CD4-positive, alpha-beta T cell treated with Interleukin-2 at 100 ng/mL for 4 hours (primary cell): ENCODE measurements at places on chromosomes 4 and X.

- DNase-seq = no peak
These were observed 87.8 kb upstream of the BMP2K start for GRCh38 chr4:78688366-78688765.

GRCh38 chrX:16658284-16658683, 8.3 kb downstream of the S100G start:
- no peak for DNase-seq

- no peak for DNase-seq
These were observed 9.3 kb upstream of the RGS12 start for GRCh38 chr4:3283483-3283882.

DNA sequence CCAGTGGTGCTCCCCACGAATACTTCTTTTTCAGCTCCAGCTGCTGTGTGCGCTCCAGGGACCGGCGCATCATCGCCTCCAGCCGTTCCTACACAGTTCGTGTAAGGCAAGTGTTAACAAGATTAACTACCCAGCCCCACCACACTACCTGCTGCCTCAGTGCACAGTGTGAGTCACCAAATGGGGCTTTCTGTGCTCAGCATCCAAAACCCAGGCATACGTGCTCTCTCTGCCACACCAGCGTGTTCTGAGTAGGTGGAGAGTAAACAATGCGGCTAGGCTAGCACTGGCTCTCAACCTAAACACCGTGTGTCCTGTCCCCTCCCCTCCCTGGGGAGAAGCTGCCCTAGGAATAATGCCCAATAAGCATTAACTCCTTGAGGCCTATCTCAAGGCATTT, 60.0 kb downstream of the MAP7D2 start:
- DNase-seq = no peak

- DNase-seq = no peak
These were observed 165.3 kb downstream of the GLRA2 start for GRCh38 chrX:14694611-14695010.

DNA sequence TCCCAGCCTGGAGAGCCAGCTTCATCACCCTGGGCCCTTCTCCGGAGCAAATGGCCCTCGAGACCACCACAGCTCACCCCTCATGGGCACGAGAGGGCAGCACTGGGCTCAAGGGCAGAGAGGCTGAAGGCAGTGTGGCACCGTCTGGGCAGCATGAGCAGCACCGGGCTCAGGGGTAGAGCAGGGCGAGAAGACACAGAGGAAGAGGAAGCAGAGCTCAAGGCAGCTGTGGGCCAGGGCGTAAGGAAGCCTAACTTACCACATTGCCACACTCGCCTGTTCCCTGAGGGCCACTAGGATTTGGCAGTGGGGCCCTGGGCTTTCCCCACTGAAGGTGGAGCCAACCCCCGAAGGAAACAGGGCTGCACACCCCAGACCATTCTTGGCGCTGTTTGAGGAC, 15.5 kb downstream of the ZNF185 start:
- DNase-seq = no peak

- DNase-seq = no peak
These were observed 22.6 kb downstream of the WDR1 start for GRCh38 chr4:10093801-10094552.

GRCh38 chrX:131830400-131831184, 192.5 kb upstream of the STK26 start:
- DNase-seq = peak; percentile 60

- no peak for DNase-seq
These were observed 44.5 kb downstream of the NEK1 start for GRCh38 chr4:169567916-169568315.

DNA sequence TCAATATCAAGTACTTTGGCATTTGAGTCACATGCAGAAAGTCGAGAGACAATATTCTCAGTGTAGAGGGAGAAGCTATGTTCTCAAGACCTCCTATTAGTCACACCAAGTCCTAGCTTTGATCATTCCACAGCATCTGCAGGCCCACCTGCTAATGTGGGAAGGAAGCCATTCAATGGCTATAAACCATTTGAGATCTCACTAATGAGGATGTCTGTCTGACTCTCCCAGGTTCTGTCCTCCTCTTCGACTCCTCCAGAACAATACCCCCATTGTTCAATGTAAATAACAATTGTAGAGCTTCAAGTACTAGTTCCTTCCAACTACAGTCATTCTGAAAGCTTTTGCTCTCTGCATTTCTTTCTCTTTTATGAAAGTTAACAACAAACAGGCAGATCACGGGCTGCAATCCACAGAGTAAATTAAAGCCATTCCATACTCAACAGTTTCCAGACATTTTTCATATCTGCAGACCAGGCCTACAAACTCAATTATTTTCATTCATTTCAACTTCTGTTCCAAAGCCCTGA, 140.2 kb upstream of the EDNRA start:
- no peak for DNase-seq

- DNase-seq = no peak
These were observed 38.6 kb downstream of the MAGEB17 start for GRCh38 chrX:16205840-16206239.

- DNase-seq = no peak
These were observed 37.5 kb upstream of the RASGEF1B start for GRCh38 chr4:81509191-81509590.

DNA sequence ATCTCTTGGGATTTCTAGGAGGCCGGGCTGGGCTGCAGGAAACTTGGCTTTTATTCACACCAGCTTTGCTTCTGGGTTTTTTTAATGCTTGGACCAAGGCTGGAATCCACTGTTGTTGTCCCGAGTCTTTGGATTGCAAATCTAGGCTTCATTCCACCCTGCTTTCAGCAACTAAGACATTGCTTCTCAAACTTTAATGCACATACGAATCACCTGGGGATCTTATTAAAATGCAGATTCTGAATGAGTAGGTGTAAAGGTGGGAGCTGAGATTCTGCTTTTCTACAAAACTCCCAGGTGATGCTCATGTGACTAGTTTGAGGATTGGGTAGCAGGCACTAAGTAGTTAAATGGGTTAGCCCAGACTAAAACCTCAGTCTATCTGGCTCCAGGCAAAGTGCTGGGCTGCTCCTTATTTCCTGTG, 39.2 kb upstream of the GPC4 start:
- DNase-seq = no peak

GRCh38 chr4:33045334-33045733, 2325.2 kb downstream of the PCDH7 start:
- DNase-seq = no peak

- DNase-seq = no peak
These were observed 151.5 kb downstream of the AFAP1 start for GRCh38 chr4:7788193-7788592.

DNA sequence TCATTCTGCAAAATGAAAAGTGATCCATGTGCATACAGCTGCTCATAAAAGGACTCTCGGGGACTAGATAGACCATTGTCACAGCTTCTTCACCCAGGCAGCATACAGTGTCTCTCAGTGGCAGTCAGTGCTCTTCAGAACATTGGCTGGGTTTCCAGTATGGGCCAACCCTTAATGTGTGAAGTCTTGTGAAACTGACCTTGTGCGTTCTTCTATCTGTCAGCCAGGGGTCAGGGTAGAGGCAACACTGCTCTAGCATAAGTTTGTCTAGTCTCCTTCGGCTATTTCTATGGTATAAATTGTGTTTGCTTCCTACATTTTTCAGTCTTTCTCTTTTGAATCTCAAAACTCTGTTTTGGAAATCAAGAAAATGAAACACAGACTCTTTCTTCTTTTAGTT, 37.0 kb upstream of the SMIM31 start:
- DNase-seq = no peak

GRCh38 chr4:47639531-47639930, 154.5 kb downstream of the ATP10D start:
- no peak for DNase-seq

- peak; percentile 14 for DNase-seq
These were observed 50.1 kb downstream of the RASGEF1B start for GRCh38 chr4:81421346-81422218.

DNA sequence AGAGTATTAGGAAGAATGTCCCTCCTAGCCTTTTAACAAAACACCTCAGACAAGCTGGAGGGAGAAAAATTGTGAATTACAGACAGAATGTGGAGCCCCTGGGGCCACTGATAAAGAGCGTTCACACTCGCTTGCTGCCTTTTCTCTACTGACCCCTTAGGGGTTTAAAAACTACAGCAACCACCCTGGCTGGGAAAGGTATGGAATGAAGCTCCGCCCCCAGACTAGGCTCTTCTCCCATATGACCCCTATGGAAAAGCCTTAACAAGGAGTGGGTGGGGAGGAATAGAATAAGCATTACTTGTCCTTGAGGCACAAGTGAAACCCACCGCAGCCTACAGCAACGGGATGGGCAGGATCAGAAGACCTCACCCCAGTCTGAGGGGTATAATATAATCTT, 26.3 kb downstream of the ANKRD50 start:
- DNase-seq = no peak

DNA sequence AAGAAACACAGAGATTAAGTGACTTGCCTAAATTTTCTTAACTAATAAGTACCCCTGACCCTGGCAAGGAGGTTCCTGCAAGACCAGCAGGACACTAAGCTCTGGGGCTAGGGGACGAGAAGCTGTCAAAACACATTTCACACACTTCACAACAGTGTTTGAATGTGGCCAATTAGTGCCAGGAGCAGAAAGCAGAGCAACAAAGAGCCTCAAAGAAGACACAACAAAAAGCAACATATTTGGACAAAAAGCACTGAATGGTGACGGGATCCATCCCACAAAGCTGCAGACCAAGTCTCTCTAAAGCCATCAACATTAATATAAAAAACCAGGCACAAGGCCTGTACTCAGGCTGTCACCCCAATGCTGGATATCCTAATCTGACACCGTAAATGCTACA, 361.9 kb upstream of the RASGEF1B start:
- DNase-seq = no peak

DNA sequence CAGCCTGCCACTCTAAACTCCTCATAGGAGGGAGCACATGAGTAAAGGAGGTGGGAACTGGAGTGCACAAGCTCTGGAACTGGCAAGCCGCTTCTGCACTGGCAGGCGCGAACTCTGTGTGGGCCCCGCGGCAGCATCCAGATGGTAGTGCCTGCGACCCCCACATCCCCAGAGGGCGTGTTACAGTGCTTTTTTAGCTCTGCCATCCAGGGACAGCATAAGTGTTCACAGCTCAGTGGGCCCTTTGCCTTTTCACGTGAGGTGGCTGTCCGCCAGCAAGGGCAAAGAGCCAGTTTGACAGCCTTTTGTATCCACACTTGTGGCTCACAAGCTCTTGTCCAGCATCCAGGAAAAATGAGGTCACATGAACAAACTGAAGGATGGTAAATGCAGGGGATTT, 581.6 kb upstream of the DIAPH2 start:
- no peak for DNase-seq

DNA sequence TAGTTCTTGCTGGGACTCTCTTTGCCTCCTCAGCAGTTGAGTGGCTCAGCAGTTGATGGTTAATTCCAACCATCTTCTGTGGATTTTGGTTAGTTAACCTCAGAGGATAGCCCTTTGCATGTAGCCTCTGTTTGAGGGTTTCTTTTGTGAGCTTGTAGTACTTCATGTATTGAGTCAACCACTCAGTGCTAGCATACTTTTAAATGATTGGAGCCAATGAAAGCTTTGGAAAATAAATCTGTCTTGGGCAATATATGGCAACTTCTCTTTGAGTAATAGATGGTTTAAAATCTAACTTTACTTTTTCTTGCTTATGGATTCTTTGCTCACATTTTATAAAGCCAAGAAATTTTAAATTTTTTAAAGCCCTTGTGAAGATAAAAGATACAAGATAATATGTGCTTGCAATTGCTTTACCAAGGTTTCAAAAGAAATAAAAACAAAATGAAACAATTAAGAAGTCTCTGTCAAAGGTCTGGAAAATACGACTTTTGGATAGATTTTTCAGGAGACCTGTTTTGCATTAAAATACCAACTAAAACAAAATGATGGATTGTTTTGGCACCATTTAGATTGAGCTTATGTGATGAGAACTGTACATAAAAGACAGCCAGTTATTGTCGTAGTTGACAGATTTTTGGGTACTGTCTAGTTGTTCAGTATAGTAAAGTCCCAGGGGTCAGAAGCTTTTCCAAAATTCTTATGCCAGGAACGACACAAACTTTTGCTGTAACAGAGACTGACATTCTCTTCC, 181.9 kb downstream of the SPRY1 start:
- no peak for DNase-seq

DNA sequence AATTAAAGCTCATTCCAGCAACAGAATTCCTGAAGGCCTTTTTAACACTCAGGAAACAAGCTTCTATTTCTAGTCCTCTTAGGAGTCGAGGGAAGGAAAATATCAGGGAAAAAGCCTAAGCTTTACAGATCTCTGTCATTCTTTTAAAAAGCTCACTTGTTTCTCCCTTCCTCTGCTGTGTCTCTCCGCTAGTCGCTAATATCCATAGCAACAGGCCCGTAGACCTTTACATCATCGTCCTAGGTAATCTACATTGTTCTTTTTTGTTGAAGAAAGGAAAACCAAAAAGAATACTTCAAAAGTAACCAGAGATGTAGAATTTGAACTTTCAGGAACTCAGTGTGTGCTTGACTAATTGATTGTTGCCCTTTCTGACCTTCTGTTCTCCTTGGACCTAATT, 45.9 kb upstream of the MTMR1 start:
- no peak for DNase-seq

DNA sequence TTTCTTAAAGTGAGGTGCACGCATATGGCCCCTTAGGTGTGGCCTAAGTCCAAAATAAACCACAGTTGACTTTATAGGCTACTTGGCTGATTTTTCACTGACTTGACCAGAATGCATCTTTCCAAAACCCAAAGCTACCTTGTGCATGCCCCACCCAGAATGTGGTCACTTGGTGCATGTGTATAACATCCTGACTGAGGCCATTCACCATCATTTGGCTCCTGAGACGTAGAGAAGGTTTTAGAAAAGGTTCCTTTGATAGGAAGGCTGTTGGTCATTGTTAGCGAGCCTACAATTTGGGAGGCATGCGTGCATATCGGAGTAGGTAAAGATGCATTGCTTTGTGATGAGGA, 84.6 kb downstream of the PLAC1 start:
- no peak for DNase-seq

DNA sequence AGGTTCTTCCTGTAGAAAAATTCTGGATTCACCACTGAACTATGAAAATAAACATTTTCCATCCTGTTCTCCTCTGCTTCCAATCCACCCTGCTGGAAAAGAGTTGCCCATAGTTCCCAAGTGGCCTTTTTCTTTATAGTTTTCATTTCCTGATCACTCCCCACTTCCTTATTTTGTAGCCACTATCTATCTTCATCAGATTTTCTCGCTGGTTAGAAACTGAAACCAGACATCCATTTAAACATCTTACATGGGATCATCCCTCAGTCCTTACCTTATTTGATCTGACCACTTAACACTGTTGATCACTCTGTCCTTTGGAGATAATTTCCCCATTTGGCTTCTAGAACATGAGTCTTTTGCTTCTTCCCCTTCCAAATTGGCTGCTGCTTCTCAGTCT, 42.2 kb upstream of the SCOC start:
- no peak for DNase-seq

- DNase-seq = no peak
These were observed 30.9 kb downstream of the PTCHD1 start for GRCh38 chrX:23365541-23365940.

- no peak for DNase-seq
These were observed 322.1 kb upstream of the ARX start for GRCh38 chrX:25337841-25338240.

- no peak for DNase-seq
These were observed 4.2 kb downstream of the SLC30A9 start for GRCh38 chr4:41994461-41994985.

- no peak for DNase-seq
These were observed 93.6 kb upstream of the RASGEF1B start for GRCh38 chr4:81565142-81565870.

- no peak for DNase-seq
These were observed 97.7 kb downstream of the ARHGAP10 start for GRCh38 chr4:147829401-147830101.
